ENCODE measurements at places on chromosomes 12 and 14.
A peak's percentile ranks its signal among the peaks of the same experiment; 100 is the strongest.

- DNase-seq: no peak
Measured at GRCh38 chr12:2904260-2904659, 13.6 kb downstream of the TULP3 start.

- no peak for DNase-seq
Measured at GRCh38 chr14:76720382-76720813, 40.9 kb upstream of the VASH1 start.

DNA sequence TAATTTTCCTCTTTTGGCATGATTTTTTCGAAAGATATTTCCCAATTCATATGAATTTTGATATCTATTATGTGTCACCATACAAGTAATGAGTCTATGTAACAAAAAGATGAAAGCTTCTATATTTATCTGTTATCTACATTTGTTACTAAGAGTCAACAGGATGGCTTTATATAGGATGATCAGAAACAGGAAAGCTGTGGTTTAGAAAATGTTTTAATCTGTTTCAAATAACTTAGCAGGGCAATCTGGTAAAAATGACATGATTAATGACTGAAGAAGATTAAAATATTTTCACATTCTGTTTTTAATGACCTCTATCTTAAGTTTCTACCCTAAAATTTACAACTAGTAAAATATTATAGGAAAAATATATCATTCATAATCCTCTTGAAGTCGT is 105.8 kb downstream of the MSRB3 start:
- no peak for DNase-seq

DNA sequence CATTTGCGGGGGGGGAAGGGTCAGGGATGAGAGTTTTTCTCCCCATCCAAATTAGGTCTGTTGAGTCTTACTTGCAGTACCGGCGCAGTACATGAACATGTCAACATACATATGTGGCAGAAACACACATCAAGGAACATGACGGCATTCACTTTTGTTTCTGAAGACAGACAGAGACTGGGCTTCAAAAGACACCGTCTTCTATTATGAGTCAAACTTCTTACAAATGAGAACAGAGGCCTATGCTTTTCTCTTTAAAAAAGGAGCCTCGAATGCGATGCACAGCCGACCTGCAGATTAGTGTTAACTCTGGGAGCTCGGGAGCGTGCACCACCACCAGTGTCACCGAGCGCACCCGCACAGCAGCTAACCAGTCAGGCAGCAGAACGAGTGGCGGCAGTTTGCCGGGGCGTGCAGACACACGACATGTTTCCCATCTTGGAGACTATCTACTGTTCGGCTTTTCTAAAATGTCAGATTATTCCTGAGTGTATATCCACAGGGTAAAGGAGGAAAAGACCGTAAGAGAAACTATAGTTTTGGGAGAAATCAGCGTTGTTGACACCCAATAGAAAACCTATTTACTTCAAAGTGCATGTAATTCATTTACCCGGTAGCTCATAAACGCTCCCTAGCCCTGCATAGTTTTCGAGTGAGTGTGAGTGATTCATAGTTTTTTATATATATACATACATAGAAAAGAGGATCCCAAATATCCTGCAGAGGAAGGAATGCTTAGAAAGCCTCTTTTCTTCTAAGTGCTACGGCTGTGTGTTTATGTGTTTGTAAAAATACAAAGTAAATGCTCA is 33.0 kb downstream of the UBR7 start:
- DNase-seq: no peak

GRCh38 chr12:45235087-45236025 is 19.5 kb downstream of the ANO6 start:
- DNase-seq: peak; percentile 67

DNA sequence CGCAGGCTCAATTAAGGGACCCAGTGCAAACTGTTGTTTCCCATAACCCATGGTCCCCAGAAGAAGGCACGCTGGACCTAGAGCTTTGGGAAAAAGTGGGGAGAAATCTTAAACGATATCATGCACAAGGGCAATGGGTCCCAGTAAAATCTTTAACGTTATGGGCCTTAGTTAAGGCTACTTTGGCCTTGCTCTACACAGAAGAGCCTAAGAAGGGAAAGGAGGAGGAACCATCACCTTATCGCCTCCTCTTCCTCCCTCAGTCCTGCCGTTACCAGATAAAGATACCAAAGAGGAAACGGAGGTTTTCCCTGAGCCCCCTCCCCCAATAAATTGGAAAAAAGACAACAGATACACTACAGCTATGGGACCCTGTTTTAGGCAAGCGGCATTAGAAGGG is 116.9 kb downstream of the PPHLN1 start:
- DNase-seq: no peak

DNA sequence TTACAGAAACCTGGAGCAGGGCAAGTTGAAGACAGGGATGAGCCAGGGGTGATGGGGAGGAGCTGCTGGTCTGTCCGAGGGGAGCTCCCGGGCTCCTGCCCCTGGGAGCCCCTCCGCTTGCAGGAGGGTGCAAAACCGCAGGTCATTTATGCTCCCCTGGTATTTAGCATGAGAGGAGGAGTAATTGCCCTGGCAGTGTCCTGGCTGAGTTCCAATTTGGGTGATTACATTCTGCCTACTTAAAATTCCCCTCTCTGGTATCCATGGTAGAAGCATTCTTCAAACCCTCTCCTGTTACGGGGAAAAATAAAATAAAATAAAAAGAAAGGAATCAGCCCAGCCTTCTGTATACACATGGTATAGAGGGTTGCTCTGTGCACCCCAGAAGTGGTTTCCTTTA is 61.7 kb upstream of the VRK1 start:
- DNase-seq: no peak

GRCh38 chr14:54489318-54489683 is 521 bp upstream of the GMFB start:
- DNase-seq: no peak

GRCh38 chr12:15546102-15546701 is 223.9 kb downstream of the PTPRO start:
- DNase-seq: no peak

DNA sequence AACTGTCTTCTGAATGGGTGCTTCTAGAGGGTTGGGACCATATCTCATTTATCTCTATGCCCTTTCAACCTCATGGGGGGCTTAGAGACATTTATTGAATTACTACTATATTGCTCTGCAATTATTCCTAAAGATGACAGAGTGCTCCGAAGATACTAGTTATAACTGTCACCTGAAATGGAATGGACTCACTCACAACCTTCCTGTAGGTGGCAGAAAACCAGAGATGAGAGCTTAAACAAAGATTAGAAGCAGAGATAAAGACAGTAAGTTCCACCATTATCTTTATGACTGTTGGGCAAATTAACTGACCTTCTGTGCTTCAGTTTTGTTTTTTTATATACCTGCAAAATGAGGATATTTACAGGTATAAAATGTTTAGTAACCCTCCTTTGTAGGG is 31.5 kb upstream of the GTF2A1 start:
- no peak for DNase-seq

DNA sequence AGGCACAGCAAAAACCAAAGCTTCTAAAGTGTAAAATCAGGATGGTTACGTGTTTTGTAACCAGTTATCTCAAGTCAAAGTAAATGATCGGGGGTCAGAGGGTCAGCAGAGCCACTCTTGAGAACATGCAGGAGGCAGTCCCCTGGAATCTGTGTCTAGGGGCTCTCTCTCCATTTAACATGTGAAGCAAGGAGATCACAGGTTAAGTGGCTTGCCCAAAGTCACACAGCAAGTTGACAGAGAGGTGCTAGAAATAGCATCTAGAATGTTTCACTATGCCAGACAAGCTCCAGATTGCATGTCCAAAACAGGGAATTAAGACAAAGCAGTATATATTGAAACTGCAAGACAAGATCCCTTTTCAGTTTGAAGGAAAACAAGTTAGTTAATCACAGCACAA is 33.4 kb downstream of the PPTC7 start:
- DNase-seq: no peak

GRCh38 chr14:104872469-104873341 is 7.6 kb downstream of the CEP170B start:
- DNase-seq: no peak

- DNase-seq: no peak
Measured at GRCh38 chr12:113748707-113749432, 217.3 kb downstream of the RBM19 start.

DNA sequence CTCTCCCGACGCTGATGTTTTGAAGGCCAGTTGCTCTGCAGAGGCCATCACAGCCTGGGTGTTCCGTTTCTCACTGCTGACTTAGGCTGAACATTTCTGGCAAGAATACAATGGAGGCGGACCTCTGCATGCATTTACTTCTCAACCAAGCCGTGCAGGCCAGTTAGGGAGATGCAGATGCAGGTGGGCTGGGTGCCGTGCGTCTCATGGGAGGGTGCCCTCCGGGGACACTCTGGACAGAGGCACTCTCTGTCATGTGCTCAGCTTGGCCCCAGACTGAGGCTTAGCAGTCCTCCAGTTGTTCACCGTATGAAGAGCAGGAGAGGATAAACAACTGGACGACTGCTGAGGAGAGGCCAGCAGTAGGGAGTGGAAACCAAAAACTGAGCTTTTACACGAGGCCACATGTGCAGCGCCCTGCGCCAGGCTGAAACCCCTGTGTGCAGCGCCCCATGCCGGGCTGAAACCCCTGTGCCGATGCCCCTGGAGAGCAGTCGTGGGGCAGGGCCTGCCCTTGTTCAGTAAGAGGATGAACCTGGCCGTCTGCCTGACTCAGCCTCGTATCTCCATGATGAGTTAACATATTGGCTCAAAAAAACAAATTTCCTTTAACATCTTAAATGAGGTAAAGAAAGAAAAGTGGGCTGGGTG is 32.3 kb downstream of the DDX51 start:
- no peak for DNase-seq

DNA sequence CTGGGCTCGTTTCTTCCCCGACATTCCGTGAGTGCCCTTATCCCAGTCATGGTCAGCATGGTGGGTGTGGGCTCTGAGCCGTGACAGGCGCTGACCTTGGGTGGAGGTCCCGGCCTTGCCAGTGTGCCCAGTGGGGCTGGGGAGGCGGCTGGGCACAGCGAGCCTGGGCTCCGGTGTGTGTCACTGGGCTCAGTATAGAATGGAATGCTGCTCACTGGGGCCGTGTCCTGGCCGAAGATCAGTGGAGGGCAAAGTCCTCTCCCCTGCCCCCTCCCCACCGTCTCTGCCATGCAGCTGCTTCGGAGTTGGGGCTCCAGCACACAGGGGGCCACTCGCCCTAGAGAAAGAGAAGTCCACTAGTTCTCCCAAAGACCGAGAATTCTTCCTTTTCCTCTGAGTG is 164.4 kb downstream of the TSPAN9 start:
- no peak for DNase-seq

DNA sequence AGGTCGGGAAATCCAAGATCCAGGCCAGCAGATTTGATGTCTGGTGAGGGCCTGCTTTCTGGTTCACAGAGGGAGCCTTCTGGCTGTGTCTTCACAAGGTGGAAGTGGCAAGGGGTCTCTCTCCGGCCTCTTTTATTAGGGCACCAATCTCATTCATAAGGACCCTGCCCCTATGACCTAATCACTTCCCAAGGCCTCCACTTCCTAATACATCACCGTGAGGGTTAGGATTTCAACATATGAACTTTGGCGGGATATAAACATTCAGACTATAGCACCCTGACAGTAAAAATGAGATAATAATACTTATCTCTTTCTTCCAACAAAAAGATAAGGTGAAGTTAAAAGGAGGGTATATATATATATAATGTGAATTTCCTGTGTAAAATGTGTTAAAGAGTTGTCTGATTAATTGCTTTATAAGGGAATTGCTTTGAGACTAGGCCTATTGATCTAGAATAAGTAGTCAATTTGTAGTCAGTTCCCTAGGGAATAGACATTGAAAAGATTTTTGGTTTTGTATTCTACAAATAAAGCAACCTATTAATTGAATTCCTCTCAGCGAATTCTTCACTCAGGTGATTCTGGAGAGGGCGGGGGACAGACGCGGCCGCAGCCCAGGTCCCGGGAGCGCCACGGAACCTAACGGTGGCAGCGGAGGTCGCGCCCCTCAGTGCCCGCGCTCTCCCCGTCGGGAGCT is 516 bp upstream of the LGALS3 start:
- no peak for DNase-seq

DNA sequence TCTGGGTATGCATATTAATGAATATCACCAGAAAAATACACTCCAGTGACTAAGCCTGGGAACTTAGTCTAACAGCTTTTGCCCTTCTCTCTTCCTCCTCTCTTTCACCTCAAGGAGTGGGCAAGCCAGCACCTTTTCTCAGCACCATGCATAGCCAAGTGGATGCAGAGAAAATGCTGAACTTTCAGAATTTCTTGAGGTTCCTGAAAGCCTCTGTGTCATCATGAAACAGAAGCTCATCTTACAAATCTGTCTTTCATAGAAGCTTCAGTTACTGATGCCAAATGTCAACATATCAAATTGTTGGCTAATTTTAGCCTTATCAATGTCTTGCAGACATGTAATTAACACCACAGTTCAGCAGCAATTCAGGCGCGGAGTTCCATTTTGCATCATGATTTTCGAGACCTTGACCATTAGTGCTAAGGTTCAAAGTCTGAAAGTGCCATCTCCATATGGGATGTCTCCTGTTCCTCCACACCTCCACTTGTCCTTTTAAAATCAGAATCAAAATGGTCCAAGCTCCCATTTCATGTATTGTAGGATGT is 51.1 kb upstream of the RPH3A start:
- DNase-seq: no peak

- peak; percentile 31 for DNase-seq
Measured at GRCh38 chr14:71397371-71397770, 490.1 kb downstream of the PCNX1 start.

DNA sequence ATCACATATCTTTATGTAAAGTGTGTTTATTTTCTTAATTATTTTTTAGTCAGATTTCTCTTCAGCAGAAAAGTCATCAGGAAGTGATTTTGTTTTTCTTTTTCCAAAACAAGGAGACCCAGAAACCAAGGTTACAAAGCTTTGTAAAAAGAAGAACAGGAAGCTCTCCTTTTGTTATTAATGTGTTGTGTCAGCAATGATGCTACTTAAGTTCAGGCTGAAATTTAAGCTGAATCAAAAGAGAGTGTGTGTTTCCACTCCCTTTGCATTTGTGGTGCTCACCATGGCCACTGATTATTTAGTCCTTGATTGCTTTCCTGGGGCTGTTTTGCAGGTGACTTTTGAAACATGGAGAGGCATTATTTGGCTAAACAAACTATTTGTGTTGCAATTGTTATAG is 155.3 kb upstream of the ATP2B1 start:
- DNase-seq: no peak

- DNase-seq: no peak
Measured at GRCh38 chr14:68775614-68776126, 17.2 kb downstream of the ZFP36L1 start.

GRCh38 chr12:31896514-31897039 is 62.6 kb upstream of the RESF1 start:
- DNase-seq: no peak
